ENCODE measurements at places on chromosomes 12 and 14.

- DNase-seq = no peak
These were observed 30.7 kb downstream of the FOXN3 start for GRCh38 chr14:89386212-89386886.

DNA sequence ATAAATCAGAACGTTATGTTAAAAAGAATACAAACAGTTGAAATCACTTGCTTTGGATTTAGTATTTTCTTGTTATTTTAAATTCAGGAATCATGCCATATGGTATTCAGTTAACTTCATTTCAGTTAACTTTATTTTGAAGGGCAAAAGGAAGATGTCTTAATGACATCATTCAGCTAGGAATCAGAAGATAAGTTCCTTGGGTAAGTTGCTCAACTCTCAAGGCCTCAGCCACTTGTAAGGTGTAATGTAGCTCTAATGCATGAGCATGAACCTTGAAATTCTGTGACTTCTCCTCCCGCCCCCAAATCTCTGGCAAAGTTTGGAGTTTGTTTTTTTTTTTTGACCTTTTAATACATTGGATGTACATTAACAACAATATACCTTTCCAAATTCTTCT lies 42.6 kb downstream of the FRS2 start:
- DNase-seq = no peak

- no peak for DNase-seq
These were observed 930.5 kb upstream of the NOVA1 start for GRCh38 chr14:27528328-27528727.

DNA sequence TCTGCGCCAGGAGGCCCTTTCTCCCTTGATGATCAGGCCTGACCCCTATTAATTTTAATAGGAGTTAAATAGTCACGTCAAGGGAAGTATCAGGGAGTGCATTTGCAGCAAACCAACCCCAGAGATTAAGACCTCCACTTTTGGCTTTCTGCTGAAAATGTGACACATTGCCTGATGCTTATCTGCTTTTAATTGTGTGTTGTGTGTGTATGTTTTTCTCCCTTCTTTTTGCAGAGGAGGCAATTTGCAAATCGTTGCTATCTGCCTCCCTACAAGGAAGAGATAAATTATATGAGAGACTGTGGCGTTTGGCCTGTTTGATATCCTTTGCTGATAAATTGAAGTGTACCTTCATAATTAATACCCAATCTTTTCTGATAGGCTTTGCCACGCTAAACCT lies 822.9 kb downstream of the VRK1 start:
- DNase-seq = no peak

DNA sequence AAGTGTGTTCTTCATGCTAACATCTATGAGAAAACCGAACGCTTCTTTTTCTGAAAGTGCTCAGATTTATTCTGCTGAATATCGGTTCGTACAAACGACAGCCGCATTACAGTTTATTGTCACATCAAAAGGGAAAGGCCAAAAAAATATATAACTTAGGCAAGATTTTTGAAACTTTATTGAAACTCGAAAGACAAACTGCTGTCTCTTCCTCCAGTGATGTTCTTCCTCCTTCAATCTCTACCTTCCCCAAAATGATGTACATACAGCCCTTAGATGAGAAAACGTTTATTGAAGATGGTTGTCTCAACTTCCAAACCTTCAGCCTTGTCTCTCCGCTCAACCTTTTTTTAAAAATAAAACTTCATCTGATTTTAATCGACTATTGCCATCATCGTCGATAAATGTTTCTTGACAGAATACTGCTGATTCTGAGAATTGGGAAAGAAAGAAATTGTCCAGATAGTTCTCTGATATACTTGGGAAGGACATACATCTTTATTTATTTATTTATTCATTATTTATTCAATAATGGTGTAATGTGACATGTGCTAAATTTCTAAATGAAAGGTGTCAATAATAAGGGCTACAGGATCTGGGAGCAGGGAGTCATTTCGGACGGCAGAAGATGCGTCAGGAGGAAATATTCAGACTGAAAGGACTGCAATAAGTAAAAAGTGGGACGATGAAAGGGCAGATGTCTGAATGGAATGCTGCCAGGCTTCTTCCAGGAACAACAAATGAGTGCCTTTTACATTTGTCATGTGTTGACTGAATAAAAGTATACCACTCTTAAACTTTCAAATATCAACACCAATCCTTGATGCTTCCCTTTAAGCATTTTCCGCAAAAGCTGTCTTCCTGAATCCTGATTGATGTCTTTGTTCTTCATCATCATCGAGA lies 817 bp upstream of the MDM1 start:
- DNase-seq = no peak

All from stimulated activated CD8-positive, alpha-beta memory T cell treated with anti-CD3 and anti-CD28 coated beads, Interleukin-15, amount 100 ng/mL, for 4 hours (primary cell).